ENCODE measurements at places on chromosomes 7 and 10.

DNA sequence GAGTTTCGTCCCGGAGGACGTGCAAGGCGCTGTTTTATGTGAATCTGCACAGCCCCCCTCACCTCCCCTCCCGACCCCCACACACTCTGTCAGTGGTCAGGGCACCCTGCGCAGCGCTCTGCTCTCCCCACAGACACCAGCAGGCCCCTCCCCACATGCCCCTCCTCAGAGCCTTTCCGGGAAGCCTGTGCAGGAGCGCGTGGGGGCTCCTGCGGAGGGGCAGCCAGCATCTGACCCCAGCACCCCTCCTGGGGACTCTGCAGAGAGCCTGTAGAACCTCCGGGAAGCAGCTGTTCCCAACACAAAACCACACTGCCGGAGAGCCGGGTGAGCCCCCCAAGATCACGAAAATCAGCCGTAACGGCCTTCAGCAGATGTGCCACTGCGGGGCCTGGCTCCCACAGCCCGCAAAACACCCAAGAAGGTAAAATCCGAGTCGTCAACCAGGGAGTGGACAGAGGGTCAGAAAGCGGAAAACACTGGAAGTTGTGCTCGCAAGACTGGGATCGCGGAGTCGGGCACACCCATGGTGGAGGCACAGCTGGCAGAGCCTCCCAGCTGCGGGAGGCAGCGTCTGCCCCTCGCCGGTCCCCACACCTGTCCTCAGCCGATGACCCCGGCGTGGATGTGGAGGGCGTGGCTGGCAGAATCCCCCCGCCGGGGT lies 53.8 kb upstream of the PDGFA start:
- no peak for DNase-seq

- DNase-seq: no peak
These were observed 50.6 kb upstream of the AGBL3 start for GRCh38 chr7:134935701-134936100.

DNA sequence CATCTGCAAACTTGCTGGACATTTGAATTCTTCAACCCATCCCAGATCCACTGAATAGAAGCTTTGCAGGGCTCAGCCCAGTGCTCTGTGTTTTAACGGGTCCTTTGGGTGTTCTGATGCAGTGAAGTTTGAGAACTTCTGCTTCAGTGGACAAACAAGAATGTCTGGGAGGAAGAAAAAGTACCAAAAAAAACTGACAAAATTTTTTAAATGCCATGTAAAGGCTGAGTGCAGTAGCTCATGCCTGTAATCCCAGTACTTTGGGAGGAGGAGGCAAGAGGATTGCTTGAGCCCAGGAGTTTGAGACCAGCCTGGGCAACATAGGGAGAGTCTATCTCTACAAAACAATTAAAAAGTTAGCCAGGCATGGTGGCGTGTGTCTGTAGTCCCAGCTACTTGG lies 51.8 kb upstream of the FRMD4A start:
- DNase-seq: no peak

- no peak for DNase-seq
These were observed 70.4 kb downstream of the ZFAND4 start for GRCh38 chr10:45602082-45602730.

- DNase-seq: no peak
These were observed 261.9 kb downstream of the MAD1L1 start for GRCh38 chr7:1970895-1971294.

DNA sequence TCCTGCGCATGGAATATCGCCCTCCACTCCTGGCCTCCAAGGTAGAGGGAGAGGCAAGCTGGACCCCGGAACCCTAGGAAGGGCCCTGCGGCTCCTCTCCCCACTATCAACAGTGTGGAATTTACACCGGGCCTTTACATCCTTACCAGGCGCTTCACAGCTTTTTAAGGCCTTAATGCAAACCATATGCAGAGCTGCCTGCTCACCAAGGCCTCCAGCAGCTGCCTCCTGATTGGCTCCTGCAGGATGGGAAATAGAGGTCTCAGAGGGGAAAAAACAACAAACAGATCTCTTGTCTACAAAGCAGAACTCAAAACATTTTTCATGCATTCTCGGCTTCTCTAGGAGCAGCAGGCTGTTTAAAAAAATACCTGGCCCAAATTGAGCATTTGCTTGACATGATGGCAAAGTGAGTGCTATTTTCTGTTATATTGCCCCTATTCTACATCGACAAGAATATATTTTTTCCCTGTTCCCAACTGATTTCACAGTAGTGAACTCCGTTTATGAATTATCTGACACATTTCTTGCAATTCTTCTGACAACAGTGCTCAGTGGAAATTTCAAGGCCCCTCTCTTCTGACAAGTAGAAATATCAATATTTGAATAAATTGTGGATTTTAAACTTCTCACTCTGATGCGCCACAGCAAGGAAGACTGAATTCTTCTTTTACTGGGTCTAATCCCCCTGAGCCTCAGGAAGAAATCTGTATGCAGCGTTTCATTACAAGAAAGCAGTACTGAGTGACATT lies 51.7 kb downstream of the EBF3 start:
- no peak for DNase-seq

GRCh38 chr7:46153951-46154787 lies 233.1 kb upstream of the IGFBP3 start:
- peak; percentile 20 for DNase-seq

DNA sequence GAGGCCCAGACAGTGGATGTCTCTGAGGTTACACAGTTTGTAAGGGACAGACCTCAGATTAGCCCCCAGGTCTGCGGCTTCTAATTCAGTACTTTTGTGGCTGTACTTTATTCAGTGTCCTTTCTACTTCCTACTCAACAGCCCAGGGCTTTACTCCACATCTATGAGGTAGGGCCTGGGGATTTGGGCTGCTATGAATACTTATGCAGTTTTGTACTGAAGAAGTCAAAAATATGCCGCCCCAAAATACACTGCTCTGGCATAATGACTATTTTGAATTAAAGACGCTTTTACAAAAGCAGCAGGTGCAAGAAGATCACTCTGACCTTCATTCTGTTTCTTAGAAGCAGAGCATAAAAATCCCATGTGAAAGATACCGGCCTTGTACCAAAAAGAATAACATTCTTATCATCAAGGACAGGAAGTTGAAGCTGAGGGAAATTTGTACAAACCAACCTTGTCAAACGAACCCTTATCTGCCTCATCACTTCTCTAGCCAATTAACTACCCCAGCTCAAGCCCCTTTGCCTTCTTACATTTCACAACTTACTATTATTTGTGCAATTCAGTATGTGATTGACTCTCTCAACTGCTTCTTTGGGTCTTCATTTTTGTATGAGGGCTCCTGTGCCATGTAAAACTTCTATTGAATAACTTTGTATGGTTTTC lies 26.1 kb upstream of the TRUB1 start:
- DNase-seq: no peak

GRCh38 chr7:77525231-77525630 lies 11.9 kb upstream of the PTPN12 start:
- DNase-seq: no peak

- DNase-seq: no peak
These were observed 806.6 kb downstream of the NXPH1 start for GRCh38 chr7:9240001-9240400.

GRCh38 chr7:5420067-5420880 lies 3.4 kb downstream of the TNRC18 start:
- peak; percentile 46 for DNase-seq

GRCh38 chr10:8919280-8919679 lies 864.8 kb downstream of the GATA3 start:
- no peak for DNase-seq

- DNase-seq: no peak
These were observed 1396.8 kb downstream of the GATA3 start for GRCh38 chr10:9451211-9451773.

GRCh38 chr7:142535123-142535779 lies 214.0 kb upstream of the PRSS1 start:
- peak; percentile 67 for DNase-seq

DNA sequence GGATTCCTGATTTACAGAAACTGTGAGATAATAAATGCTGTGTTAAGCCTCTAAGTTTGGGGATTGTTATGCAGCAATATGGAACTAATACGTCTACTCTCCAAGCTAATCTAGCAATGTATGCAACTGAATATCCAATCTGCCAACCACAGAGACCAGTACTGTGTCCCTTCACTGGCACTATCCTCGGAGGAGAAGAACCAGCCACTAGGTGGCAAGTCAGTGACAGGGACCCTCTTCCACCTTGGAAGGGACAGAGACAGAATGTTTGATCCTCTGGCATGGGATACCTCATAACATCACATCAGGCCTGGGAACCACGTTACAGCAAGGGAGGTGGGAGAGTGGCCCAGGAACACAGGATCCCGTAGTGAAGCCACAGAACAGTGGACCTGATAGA lies 96.4 kb downstream of the CREM start:
- no peak for DNase-seq

- DNase-seq: no peak
These were observed 47.5 kb upstream of the ANTXRL start for GRCh38 chr10:46239247-46239646.

DNA sequence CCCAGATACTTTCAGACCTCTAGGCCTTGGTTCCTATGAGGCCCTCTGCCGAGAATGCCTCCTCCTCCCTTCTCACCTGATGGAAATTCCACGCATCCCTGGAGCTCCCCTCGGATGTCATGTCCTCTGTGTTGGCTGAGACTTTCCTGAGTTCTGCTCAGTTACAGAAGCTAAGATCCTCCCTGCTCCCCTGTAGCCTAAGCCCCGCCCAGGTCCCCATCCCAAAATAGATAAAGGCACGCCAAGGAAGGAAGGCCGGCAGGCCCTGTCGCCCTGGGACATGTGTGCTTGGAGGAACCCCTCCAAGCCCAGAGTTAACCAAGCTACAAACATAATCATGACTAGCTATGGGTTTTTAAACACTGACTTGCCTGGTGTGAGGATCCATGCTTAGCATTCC lies 123.5 kb downstream of the SORBS1 start:
- DNase-seq: no peak

- DNase-seq: peak; percentile 52
These were observed 34.1 kb upstream of the FOXL3 start for GRCh38 chr7:255721-256361.

- no peak for DNase-seq
These were observed 8.4 kb downstream of the PROSER2 start for GRCh38 chr10:11831520-11831951.

DNA sequence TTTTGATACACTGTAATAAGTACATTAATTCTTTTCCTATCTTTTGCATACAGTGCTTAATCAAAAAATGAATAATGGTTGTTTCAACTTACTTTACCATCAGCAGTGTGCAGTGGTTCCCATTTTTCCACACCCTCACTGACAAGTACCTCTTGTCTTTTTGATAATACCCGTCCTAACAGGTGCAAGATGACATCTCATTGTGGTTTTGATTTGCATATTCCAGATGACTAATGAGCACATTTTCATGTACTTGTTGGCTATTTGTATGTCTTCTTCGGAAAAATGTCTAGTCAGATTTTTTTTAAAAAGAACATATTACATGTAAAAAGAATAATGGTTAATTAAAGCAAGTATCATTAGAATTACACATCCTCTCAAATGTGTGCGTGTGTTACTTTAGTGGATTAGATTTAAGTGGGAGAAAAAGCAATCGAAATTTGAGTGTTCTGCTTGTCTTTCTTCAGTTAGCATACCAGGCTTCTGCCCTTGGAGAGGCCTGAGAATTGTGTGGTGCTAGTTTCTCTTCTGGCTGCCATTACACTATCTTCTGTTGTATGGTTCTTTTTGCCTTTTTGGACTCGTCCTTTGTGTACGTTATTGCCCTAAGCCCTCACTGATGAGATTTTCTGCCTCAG lies 291.2 kb downstream of the AUTS2 start:
- no peak for DNase-seq

GRCh38 chr10:21531164-21531563 lies 2.9 kb upstream of the MLLT10 start:
- no peak for DNase-seq

GRCh38 chr10:45239642-45240041 lies 75.8 kb downstream of the OR13A1 start:
- DNase-seq: no peak

DNA sequence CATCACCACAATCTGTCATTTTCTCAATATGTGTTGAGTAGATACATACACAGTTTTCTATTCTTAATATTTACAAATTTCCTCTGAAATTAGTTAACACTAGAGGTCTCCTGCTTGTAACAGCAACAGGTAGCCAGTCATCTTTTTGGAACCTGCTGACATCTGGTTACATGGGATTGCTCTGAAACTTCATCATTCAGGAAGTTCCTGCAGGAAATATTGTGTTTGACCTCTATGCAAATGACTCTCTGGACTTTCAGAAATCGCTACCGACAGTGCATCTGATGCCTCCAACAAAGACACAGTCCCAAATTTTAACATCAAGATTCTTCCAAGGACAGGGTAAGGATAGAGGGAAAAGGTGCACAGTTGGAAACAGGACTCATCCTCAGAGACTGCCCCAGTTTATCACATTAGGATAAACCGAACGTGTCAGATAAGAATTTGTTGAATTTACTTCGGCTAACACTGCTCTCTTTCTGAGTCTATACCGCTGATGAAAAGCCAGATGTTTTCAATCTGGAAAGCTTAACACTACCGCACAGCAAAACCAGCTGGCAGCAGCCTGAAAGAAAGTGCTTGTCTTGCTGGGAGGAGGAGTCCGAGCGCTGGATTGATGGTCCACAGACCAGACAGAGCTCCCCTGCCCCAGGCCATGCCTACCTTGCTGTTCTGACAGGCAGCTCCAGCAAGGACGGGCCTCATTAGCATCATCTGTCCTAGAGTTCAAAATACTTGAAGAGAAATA lies 633.4 kb downstream of the PARD3 start:
- no peak for DNase-seq

DNA sequence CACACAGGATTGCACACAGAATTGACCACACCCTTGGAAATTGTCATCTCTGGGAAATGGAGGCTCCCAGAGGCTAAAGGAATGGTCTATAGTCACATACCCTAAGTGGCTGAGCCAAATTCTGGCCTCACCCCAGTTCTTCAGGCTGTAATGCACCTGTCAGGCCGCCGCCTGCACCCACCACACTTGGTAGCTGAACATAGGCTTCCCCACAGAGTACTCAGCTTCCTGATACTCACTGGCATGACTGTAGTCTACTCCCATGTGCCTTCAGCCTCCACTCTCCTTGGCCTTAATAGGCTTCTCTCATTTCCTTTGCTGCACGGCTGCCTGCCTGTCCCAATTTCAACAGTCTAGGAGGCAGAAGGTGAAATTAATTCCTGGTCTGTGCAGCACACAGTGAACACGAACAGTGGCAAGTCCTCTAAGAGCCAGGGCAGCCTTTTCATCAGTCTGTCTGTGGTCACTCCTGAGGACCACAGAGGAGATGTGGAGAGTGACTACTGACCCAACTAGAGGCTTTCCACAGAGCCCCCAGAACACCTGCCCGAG lies 42.5 kb downstream of the NUDCD3 start:
- DNase-seq: no peak

DNA sequence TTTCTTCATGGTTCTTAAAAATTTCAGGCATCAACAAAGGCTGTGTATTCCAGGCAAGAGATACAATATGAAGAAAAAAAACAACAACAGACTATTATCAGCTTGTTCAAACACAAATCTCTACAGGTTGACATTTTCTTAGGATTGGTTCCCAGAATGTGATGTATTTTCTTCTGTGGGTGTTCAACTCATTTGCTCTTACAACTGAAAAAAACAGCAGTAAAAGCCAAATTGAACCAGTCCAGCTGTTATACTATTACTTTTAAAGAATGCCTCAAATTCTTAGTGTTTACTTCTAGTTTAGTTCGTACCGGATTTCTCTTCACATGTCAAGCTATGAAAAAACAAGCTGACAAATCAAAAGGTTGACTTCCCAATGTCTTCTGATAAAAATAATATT lies 60.7 kb downstream of the CNTNAP2 start:
- no peak for DNase-seq

All from psoas muscle (tissue), 8 donors.